ENCODE measurements at places on chromosomes 1 and 21.

- no peak for DNase-seq
Observed at GRCh38 chr1:35603941-35604340, 30.8 kb downstream of the TFAP2E start.

DNA sequence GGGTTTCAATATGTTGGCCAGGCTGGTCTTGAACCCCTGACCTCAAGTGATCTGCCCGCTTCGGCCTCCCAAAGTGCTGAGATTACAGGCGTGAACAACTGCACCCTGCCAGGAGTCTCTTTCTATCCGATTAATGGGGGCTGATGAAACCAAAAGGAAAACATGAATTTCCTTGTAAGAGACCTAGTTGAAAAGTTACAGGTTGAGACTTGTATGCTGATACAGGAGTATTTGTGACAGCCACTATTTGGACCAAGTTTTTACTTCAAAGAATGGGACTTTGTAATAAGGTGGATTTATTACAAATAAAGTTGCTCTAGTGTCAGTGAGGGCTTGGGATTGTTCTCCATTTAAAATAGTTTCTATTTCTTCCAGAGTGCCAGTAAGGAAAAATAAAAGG, 43.6 kb upstream of the TMEM61 start:
- DNase-seq: no peak

- no peak for DNase-seq
Observed at GRCh38 chr1:21865609-21865942, 53.5 kb downstream of the LDLRAD2 start.

DNA sequence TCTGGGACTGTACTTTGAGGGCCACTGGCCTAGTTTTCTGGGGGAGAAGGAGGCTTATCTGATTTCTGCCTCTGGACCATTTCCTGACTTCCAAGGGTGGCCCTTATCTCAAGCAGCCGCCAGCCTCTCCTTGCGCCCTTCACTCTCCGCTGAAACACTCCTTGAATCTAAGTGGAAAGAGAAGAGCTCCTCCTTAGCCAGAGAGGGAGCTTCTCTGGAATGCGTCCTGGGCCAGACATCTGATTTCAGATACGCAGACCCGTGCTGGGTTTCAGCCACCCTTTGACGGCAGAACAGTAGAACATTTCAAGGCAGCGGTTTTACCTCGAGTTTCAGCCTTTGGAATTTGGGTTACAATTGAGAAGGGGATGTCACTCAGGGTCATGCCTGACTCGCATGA, 308.0 kb downstream of the CAMTA1 start:
- no peak for DNase-seq

DNA sequence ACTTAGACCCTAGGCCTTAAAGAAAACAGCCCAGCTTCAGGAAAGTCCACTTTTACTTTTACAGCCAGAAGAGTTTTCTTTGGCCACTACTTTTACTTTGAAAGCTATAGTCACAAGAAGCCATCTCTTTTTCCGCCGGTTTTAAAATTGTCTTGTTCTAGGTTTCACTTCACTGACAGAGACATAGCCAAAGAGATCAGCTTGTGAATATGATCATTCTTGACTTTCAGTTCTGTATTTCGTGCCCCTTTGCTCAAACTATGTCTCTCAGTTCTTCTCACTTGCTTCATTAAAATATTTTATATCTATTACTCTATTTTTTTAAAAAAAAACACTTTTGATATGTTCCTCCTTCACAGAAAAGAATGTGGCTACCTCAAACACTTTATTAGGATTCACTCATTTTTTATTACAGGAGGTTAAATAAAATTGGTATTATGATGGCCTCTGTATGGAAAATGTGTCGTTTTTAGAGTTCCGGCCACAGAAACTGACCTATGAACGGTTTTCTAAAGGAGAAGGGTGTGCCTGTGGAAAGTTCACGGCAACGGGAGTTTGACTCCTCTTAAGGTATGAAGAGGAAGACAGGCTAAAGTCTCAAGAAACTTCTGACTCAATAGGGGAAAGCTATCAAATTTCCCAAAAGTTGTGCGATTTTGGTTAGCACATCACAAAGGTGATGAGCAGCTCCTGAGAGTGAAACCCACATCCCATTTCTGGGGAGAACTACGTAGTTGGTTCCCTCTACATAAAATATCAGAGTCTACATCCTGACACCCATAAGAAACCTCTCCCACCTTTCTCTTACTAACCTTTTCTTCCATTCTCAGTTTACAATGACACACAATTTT, 1.2 kb downstream of the MCOLN2 start:
- DNase-seq: no peak

DNA sequence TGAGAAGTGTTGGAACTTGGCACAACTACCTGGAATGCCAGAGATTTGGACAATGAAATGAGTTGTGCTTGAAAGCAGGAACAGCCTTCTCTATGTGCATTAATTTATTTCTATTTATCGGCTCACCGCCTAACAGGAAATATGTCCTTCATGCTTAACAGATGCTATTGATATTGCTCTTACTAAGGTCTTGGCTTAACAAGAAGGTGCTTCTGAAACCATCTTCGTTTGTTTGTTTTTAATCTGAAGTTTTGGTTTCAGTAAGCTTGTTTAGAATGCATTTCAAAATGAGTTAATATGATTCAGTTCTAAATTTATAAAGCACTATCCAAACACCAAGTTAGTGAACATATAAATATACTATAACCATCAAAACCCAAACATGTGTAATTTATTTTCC, 898.3 kb upstream of the B3GALT2 start:
- no peak for DNase-seq

- DNase-seq: no peak
Observed at GRCh38 chr1:232459087-232459486, 170.8 kb downstream of the SIPA1L2 start.

DNA sequence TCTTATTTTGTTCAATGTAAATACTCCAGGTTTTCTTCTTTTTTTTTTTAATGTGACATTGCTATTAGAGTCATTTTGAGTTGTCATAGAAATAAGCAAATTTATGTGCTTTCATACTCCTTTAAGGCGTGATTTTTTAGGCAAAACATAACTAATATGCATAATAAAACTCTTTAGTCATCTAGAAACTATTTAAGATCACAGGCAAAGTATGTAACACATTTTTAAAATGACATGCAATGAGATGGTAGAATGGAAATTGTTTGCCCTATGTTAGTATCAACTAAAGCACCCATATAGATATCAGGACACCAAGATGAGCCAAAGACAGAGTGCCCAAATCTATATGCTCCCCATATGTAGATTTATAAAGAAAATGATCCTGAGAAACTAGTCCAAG, 41.5 kb upstream of the SGIP1 start:
- no peak for DNase-seq

GRCh38 chr1:1114431-1114830, 1.5 kb downstream of the C1orf159 start:
- DNase-seq: no peak

Data from NCI-H1417 treated with DMSO at 0.1 percent for 48 hours (cell line).